ENCODE measurements at places on chromosomes 13 and 19.

- peak; percentile 96 for DNase-seq
These were observed at the start of gene SH3GL1 for GRCh38 chr19:4400135-4400936. Gene SH3GL1, minus strand, starts transcription at chr19:4400547. Its CDS starts 179 bp downstream, at chr19:4400368.

DNA sequence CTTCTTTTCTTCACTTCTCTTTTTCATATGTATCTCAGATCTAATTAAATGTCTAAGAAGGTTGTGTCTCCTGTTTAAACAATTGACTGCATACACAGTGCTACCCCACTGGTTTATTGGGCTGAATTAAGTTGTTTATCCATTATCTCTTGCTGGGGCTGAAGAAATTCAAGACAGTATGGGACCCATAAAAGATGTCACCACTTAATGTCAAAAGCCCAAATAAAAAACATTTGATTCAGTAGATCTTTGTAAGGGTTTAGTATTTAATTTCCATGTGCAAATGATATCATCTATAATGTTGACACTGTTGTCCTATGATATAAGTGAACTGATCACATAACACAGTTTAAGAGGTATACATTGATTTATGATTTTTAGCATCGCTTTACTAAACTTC is 1431.9 kb upstream of the PCDH20 start:
- DNase-seq: no peak

GRCh38 chr13:50549221-50549942 is 294.1 kb downstream of the DLEU7 start:
- no peak for DNase-seq

DNA sequence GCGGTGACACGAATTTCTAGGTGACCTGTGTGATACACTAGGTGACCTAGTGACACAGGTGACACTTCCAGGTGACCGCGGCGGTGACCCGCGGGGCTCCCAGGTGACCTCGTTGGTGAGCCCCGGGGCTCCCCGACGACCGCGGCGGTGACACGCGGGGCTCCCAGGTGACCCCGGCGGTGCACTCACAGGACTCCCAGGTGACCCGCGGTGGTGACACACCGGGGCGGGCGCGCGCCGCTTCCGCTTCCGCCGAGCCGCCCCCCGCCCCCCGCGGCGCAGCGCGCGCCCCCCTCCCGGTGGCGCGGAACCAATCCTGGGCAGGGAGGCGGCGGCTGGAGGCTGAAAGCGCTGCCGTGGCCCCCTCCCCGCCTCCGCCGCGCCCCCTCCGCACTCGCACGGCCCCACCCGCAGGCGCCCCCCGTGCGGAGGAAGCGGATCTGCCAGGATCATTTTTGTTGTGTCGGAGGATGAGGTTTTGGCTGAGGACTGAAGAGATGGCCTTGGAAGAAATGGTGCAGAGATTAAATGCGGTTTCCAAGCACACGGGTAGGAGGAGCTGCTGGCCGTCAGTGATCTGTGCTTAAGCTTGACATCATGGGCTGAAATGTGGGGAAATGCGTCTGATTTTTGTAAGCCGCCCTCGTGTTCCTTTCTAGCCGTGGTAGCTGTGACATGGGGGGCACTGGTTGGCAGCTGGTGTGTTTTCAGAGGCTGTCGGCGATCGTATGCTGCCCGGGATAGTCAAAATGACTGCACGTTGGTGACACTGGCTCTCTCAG is at the start of gene MCF2L:
MCF2L (plus strand) TSS at position 305 of the 782 bp plus-strand sequence; CDS start at position 471, 166 bp downstream.
- peak; percentile 39 for DNase-seq

Data from lung microvascular endothelial cell (primary cell).